Activated T-helper 1 cell treated with Interleukin-2 at 50 U/mL for 16 hours (primary cell): ENCODE measurements at places on chromosomes 4 and X.

DNA sequence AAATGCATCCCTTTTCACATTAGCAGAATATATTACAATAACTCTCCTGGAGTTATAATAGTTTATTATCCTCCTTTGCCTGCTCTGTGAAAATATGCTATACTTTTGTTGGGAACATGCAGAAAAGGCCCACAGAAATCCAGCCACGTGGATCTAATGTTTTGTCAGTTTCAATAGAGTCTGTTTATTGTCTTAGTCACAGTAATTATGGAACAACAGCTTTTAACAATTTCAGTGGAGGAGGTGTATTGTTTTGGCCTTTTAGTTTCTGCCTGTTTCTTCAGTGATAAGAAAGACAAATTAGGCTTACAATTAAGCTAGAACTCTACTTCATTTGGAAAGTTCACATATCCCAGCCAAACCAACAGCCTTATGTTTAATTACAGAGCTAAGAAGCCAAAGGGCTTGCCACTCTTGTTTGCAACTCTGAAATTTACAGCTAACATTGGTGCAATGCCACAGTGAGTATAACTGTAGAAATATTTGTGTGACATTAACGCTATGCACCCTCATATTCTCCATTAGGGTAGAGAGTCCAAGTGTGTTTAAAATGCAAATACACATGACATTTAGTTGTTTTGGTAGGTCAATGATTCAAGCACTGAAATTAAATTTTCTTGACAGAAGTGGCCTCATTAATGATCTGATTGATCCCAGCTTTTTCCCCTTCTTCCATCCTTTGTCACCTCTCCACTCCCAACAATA, 175.8 kb downstream of the USP46 start:
- no peak for DNase-seq

DNA sequence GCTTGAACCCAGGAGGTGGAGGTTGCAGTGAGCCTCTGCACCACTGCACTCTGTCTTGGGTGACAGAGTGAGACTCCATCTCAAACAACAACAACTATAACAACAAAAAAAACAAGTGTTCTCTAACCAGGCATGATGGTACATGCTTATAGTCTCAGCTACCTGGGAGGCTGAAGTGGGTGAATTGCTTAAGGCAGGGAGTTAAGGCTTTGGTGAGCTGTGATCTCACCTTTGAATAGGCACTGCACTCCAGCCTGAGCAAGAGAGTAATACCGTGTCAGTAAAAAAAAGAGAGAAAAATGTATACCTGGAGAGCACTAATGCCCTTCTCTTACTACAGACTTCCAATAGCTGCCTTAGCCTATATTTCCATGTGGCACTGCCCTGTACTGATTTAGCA, 18.9 kb upstream of the USP9X start:
- no peak for DNase-seq

GRCh38 chrX:124217304-124218251, 114.9 kb upstream of the TEX13D start:
- DNase-seq = peak; percentile 49

DNA sequence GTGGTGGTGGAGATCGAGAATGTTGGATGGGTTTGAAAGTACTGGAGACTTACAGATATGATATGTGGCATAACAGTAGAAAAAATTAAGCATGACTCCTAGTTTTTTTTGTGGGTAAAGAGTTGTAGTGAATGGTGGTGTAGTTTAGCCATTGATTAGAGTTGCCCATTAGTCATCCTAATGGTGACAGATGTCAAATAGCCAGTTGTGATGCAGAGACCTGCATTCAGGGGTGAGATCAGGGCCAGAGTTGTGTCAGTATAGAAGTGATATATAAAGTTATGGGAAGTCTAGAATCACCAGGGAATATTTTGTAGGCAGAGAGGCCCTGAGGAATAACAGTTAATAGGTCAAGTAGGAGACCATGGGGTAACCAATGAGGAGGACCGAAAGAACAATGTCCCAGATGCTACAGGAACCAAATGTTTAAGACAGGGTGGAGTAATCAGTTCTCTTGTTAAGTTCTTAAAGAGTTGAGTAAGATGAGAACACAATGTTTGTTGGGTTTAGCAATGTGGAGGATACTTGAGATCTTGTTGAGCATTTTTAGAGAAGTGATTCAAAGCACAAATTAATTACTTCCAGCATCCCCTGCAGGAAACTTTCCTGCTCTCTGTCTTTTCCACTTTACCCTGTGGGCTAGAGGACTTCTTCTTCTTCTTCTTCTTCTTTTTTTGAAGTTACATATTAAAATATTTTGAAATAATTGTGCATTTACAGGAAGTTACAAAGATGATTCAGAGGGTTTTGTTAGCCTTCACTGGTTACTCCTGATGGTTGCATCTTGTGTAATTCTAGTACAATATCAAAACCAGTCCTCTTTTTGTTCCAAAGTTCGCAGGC, 13.3 kb downstream of the SGMS2 start:
- no peak for DNase-seq

- DNase-seq = no peak
Measured at GRCh38 chr4:94561249-94562024, 109.7 kb downstream of the PDLIM5 start.

DNA sequence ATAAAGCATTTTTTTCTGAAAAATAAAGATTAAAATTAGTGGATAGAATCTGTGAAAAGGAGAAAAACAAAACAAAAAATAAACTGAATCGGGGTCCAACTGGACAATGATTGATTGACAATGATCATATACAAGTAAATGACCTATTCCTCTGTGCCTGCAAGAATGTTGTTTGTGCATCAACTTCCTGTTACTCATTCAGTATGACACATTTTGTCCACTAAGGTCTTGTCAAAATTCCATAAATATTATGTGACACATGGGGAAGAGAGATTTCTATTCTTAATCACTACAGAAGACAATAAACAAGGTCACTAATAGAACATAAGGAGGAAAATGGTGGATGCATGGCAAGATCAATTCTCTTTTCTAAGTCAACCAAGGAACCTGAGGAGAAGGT, 54.9 kb downstream of the F8 start:
- DNase-seq = no peak

DNA sequence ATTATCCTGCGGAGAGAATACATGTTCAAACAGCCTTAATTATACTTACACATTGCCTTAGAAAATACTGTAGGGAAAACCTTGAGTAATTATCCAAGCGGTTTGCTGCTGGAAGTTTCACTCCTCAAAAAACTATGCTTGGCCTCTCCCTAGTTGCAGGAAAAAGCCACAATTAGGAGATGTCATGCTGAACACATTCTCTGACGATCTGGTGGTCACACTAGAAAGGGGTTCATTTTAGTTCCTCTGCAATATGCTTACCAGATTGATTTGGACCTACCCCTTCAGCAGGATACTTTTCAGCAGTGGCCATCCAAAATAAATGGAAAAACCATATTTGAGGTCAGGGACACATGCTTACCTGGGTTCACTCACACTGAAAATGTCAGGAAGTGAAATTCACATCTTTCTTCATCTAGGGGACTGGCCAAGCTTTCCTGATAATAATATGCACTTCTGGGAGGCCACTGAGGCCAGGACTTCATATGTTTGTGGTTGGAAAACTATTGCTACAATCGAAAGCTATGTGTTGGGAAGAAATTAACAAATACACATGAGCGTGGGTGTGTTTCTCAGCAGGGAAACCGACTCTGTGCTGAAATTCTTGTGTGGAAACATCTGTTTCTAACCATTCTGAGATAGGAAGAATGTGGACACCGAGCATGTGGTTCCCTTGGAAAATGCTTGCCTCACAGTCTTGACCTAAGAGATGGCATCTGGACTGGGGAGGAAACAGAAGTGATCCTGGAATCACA, 68.8 kb downstream of the ATXN3L start:
- no peak for DNase-seq

GRCh38 chr4:129900430-129900953, 804.5 kb downstream of the C4orf33 start:
- DNase-seq = no peak
